Nucleus accumbens (tissue), 56 donors: ENCODE measurements at places on chromosomes 4 and X.

DNA sequence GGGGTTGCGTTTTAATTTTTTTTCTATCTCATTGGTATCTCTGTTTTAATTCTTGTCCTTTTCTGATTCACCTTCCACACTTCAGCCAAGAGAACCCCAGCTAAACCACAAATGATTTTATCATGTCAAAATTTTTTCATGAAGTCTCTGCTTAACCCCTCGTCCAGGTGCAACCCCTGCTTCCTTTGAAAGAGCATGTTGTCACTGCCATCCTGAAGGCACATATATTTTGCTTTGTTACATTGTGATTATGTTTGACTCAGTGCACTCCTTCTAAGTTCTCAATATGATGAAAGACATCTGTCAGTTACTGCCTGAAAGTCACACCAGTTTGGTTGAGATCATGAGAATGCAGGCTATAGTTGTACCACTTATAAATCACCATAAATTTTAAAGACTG, 99.9 kb upstream of the FMR1 start:
- no peak for DNase-seq

GRCh38 chrX:6021316-6022091, 207.2 kb downstream of the NLGN4X start:
- no peak for DNase-seq

DNA sequence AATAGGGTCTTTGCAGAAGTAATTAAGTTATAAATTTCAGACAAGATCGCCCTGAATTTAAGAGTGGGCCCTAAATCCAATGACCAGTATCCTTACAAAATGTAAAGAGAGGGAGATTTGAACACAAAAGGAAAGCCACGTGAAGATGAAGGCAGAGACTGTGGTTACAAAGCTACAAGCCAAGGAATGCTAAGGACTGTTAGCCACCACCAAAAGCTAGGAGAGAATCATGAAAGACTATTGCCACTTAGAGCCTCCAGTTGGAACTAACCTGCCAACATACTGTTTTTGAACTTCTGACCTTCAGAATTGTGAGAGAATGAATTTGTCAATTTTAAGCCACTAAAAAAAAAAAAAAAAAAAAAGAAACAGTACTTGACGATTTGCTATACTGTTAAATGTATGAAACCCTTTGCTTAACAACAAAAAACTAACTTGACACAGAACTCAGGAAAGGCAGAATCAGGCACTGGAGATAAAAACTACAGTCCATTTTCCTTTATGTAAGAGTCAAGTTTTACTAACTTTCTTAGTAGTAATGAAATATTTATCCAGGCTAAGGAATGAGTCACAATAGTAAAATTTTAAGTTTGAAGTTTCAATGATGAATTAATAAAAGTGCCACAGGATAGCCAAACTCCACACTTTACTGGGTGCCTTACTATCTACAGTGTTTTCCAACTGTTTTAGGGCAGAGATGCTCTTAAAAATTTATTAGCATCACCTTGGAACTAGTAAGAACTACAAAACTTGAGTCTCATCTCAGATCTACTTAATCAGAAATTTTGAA, 25.1 kb downstream of the DHX15 start:
- DNase-seq: no peak

- DNase-seq: no peak
Observed at GRCh38 chr4:35541888-35542213, 702.5 kb downstream of the ARAP2 start.

- DNase-seq: no peak
Observed at GRCh38 chrX:150446151-150446550, 83.0 kb downstream of the MAMLD1 start.

DNA sequence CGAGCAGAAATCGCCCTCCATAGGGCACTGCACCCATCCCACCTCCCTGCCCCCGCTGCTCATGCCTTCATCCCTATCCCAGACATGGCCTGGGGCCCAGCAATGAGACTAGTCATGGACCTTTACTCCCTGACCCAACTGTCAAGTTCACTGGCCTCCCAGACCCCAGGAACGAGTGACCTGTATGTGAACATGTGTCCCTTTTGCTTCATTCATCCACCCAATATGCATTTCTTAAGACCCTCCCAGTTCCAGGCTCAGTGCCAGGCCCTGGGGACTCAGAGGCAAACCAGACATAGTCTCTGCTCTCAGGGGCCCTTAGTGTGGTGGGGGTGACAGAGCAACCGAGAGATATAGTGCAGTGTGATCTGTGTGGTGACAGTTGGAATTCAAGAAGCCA, 67.0 kb downstream of the EFNB1 start:
- DNase-seq: no peak

GRCh38 chr4:104492183-104492771, 2.4 kb downstream of the CXXC4 start:
- DNase-seq: no peak

DNA sequence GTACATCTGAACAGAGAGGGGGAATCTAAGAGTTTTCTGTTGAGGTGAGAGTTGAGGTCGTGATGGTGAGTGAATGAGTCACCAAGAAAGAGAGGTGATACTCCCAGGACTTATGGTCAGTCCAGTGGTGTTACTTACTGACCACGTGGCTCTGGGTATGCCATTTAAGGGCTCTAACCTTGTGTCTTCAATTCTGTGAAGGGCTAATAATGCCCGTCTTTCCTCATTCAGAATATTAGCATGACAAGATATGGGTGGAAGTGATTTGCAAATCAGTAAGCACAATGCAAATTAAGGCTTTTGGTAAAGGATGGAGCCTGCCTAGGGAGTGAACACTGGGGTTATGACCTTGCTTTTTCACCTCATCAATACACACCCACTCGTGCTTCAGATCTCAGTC, 75.2 kb downstream of the COQ2 start:
- no peak for DNase-seq
